DMS153 (cell line): ENCODE measurements at places on chromosomes 4 and X.

- DNase-seq: no peak
Measured at GRCh38 chr4:2298532-2298991, 36.7 kb upstream of the MXD4 start.

GRCh38 chr4:126495163-126495752 is 1137.5 kb upstream of the INTU start:
- no peak for DNase-seq

DNA sequence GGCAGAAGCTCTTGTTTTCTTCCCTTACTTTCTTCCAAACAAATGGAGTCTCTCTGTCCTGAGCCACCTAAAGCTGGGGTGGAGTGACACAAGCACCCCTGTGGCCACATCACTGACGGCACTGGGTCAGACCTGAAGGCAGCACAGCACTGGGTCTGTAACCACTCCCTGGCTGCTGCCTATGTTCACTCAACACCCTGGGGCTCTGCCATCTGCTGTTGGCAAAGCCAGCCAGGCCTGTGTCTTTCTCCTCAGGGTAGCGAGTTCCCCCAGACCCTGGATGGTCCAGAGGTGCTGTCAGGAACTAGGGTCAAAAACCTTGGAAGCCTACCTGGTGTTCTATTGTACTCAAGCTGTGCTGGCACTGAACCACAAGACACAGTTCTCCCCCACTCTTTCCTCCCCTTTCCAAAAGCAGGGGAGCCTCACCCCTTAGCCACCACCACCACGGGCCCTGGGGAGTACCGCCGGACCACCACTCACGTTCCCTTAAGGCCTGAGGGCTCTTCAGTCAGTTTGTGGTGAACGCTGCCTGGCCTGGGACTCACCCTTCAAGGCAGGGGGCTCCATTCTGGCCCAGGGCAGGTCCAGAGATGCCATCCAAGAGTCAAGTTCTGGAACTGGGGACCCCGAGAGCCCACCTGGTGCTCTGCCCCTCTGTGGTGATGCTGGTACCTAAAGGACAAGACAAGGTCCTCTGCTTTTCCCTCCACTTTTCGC is 31.5 kb downstream of the TMEM271 start:
- DNase-seq: no peak

- peak; percentile 86 for DNase-seq
Measured at GRCh38 chrX:20967725-20968124, 406.5 kb upstream of the CNKSR2 start.

- no peak for DNase-seq
Measured at GRCh38 chr4:8301851-8302730, 32.5 kb downstream of the HTRA3 start.

GRCh38 chr4:3335385-3335784 is 42.6 kb downstream of the RGS12 start:
- peak; percentile 56 for DNase-seq

DNA sequence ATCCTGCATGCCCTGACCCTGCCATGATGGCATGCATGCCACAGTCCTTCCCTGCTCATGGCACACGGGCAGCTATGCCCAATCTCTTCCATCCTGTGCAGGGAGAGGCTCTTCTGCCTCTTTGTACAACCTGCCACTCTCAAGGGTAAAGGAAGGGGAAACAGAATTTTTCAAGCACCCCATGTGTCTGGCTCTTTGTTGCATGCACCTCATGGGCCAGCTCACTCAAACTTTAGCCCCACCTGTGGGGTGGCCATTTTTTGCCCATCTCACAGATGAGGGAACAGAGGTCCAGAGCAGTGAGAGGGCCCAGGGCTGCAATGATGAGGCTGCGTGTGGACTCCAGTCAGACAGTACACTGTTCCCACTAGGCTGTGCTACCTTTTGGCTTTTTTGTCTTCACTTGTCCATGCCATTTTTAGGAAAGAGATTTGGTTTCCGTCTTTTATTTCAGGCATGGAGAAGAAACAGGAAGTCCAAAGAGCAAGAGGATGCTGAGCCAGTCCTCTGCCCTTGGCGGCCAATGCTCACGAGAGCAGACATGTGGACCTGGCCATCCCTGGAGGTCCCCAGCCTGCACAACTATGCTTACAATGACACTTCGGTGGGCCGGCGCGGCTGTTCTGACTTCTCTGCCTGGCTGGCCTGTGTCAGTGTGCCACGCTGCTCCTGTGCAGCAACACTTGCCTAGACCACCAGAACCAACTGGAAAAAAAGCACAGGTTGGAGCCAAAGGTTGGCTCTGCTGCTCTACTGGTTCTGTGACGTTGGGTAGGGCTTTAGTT is 45.6 kb downstream of the NSG1 start:
- no peak for DNase-seq

DNA sequence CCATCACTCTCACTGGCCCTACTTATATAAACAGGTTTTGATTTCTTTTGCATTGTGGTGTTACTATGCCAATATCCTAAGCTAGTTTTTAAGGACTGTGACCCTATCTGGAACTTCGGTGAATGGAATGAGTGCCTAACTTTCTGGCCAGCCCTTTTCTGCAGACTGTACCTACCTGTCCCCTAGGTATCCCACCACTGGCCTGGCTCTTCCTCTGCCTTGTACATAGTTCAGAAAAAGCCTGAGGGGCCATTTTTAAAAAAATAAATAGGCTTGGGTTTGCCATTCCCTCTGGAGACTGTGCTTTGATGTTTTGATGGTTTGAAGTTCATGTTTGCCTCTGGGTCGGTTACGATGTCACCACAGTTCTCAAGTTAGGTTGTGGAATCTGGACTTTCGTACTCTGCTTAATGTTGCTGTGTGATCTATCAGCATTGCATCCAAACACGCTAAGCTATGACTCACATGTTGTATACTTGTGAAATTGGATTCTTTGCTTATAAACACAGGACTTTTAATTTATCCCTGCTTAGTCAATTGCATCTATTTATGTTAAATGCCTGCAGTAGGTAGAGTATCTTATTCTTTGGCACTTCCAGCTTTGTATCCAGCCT is 182.0 kb downstream of the ANKRD50 start:
- DNase-seq: no peak

GRCh38 chrX:120309873-120310705 is 1.2 kb downstream of the TMEM255A start:
- DNase-seq: no peak

DNA sequence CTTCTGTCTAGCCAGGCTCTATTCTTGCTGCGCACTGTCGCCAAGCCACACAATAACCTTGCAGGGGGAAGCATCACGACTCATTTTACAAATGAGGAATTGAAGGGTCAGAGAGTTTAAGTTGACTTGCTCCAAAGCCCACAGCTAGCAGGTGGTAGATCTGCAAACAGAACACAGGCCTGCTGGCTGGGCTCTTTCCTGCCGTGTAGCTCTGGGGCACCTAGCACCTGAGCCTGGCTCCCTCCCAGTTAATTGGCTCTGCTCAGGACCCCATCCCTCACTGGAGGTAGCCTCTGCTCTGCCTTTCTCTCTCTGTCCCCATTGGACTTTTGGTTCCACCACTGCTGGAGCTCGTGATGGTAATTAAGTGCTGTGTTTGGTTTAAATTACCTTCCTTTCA is 98.5 kb downstream of the NSUN7 start:
- DNase-seq: no peak

GRCh38 chr4:124184792-124185191 is 527.7 kb downstream of the ANKRD50 start:
- no peak for DNase-seq

GRCh38 chr4:58587856-58588255 is 1477.7 kb upstream of the IGFBP7 start:
- DNase-seq: no peak

GRCh38 chrX:147978931-147979330 is 2.2 kb upstream of the FMR1NB start:
- no peak for DNase-seq

DNA sequence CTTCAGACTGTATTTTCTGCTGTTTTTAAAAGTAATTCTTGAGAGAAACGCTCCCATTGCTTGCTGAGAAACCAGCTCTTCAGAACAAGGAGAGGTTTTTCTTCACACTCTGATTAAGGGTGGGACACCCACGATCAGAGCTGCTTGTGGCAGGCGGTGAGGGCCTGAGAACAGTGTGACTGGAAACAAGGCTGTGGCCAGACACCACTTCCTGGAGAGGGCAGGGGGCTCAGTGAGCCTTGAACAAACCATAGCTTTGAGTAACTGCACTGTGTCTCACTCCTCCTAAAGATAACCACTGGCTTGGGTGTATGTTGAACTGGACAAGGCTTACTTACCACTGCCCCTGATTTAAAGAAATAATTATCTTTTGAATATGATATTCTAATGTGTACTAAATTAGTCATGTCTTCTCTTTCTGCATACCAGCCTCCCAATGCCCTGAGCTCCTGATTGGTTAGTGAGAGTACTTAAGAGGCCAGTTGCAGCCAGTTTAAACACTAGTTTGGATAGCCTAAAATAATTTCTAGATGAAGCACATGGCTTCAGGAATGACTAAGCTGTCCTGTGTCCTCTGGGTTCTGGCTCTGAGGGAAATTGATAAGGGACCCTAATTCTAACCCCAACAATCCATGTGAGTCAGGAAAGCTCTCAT is 3.7 kb upstream of the GPR82 start:
- no peak for DNase-seq

DNA sequence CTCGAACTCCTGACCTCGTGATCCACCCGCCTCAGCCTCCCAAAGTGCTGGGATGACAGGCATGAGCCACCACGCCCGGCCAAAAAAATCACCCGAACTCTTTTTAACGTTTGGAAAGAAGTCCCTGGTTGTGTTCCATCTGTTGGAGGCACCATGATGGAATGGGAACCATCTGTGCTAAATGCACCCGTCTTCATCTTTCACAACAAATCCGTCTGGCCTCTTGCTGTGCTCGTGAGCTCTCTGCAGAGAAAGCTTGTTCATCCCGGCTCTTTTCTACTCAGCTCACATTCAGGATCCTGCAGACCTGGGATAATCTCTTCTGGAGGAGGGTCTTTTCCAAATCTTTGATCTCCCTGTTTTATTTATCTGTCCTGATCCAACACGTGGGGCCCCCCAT is 188.8 kb downstream of the CRLF2 start:
- no peak for DNase-seq

DNA sequence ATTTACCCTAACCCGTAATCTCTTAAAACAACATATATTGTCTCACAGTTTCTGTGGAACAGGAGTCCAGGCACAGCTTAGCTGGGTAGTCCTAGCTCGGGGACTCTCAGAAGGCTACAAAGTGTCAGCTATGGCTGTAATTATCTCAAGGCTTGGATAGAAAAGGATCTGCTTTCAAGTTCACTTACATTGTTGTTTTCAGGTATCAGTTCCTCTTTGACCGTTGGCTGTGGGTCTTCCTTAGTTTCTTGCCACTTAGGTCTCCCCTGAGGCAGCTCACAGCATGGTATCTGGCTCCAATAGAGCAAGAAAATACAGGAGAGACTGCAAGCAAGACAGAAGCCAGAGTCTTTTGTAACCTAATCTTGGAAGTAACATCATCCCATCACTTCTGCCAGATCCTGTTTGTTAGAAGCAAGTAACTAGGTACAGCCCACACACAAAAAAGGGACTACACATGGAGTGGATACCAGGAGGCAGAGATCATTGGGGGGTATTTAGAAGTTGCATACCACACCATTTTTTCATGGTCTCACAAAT is 137.0 kb downstream of the MAGEB5 start:
- no peak for DNase-seq

- no peak for DNase-seq
Measured at GRCh38 chr4:181330654-181331201, 912.5 kb upstream of the TENM3 start.

DNA sequence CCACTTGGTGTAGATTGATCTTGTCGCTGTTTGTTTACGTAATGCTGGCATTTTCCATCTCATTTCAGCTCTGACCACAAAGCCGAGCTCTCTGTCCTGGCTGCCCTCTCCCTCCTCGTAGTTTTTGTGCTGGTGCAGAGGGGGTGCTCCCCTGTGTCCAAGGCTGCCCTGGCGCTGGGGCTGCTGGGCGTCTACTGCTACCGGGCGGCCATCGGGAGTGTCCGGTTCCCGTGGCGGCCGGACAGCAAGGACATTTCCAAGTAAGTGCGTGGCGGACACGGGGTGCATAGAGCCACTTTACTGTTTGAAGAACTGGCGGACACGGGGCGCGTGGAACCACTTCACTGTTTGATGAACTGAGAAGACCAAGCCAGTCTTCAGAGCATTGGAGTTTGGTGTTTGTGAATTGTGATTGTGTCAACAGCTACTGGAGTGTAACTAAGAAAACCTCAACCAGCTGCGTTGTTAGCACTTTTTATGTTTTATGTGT is 28.0 kb downstream of the PIGG start:
- no peak for DNase-seq

DNA sequence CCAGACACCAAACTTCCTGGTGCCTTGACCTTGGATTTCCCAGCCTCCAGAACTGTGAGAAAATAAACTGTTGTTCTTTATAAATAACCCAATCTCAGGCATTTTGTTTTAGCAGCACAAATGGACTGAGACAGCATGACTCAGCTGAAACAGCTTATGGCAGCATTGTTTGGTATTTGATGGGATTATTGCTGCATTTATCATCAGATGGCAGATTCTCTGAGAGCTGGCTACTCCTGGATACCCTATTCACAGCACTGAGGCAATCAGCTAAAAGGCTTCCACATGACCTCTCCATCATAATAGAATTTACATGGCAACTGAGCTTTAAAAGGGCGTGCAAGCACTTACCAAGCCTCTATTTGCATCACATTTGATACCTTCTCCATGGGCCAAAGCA is 623.1 kb upstream of the CPEB2 start:
- DNase-seq: no peak

DNA sequence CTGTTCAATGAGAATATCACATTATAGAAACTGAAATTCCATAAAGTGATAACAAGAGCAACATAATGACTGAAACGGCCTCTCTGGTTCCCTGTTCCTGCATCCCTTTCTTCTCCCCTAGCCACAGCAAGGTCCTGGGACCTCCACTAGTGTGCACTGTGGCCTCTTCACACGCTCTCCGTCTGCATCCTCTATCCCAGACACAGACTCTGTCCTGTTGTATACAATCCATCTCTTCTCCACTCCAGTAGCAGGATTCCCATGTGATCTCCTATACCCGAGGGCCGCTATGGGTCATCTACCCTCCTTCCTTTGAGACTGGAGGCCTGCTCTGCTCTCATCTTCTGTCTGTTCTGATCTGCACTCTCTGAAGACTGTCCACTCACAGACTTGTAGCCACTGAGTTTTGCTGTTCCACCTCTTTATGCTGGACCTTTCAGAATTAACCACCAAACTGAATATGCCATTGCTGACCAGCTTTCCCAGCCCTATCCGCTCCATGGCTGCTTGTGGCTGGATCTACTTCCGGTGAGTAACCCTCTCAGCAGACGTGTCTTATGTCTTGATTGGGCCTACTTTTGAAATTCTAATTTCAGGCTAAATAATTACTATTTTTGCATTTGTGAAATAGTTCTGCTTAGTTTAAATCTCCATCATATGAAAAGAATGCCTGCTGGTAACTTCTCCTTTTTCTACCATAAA is 105.1 kb upstream of the NAP1L5 start:
- DNase-seq: no peak

GRCh38 chr4:2789793-2790582 is 2.9 kb upstream of the SH3BP2 start:
- no peak for DNase-seq

DNA sequence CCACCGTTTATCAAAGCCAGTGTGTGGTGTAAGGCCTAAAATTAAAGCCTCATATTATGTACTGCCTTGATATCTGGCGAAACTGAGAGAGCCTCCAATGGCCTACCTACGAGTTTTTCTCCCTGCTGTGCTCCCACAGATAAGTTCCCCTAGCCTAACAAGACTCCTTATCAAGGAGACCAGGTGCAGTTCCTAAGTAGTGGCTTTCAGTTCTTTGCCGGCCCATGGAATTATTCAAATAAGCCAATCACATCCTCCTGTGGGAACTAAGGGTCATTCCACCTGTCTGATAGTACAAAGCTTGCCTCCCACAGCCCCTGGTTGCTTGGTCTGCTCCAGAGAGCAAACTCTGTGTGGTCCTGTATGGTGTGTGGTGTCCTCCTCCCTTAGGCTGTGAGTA is 99.8 kb upstream of the TEX13C start:
- DNase-seq: no peak
